ENCODE measurements at places on chromosomes 3 and 15.

GRCh38 chr15:95457520-95457919, 873.0 kb upstream of the NR2F2 start:
- no peak for DNase-seq

GRCh38 chr15:84749111-84749991, 959 bp downstream of the ZNF592 start:
- no peak for DNase-seq

DNA sequence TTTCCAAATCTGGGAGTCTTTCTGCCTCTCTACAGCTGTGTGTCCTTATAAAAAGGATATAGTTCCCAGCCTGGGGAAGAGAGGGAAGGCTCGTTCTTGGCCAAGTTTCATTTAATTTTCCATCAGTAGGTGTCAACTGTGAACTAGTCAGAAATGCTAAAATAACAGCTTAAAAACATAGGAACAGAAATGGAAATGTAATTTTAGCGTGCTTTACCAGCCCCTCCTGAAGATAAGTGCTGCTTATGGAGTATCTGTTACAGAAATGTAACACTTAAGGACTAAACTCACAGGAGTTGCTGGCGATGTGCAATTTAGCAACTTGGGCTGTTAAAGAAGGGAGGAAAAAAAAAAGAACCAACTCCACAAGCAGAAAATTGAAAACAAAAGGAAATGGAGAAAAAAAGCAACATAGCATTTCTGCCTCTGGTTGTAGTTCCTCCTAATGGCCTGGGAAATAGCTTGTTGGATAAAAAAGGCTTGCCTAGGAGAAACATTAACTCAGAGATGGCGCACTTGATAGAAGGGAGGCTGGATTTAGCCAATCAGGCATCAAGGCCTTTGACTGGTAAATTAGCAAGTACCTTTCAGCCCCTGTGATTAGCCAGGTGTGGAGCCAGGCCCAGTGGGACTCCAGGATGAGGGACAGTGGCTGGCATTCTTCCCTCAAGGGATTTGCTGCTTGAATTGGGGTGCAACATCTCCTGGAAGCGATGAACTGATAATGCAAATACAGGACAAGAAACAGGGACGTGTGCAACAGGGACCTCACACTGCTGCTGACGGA, 84.3 kb downstream of the RPLP1 start:
- no peak for DNase-seq

DNA sequence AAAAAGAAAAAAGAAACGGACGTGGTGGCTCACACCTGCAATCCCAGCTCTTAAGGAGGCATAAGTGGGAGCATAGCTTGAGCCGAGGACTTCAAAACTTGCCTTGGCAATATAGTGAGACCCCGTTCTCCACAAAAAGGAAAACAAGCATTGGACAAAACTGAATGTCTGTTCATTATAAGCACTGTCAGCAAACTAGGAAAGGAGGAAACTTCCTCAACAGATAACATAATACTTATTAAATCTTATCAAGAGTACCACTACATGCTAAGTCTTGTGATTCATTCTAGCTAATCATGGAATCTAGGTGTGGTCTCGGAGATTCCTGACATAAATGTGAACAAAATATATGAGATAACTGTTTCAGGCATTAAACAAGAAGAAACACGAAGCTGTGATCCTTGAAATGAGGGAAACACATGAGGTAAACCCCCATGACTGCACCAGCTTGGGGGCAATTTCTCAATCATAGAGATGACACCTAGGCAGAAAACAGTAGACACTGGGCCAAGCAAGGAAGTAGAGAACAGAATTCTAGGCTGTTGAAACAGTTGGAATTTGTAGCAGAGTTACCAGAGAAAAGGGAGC, 33.3 kb downstream of the TRPM7 start:
- no peak for DNase-seq

DNA sequence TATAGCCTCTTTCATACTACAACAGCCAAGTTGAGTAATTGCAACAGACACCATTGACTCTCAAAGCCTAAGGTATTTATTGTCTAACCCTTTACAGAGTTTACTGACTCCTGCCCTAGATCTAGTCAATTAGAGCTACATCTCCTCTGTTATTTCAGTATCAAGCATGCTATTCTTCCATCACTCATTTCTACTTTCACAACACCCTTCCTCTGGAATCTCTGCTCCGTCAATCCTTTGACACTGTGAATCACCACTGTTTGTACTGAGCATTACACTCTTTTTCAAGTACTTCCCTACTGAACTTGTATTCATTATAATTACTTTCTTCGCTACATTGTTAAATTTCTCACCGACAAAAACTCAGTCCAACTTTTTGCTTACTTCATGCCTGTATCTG, 121.8 kb downstream of the ZNF609 start:
- no peak for DNase-seq
